ENCODE measurements at places on chromosomes 6 and 20. TPM values are rescaled to one million over a fixed set of nuclear protein-coding genes. Genes with fewer than 3 reads are reported as not detected.
A peak's percentile ranks its signal among the peaks of the same experiment; 100 is the strongest.

The HCK gene
- 0.22 TPM for total RNA-seq

- H3K4me3 ChIP-seq, result no peak overlapping the region
- no peak overlapping the region for H3K27ac ChIP-seq
- H3K27me3 ChIP-seq, result no peaks in the 10 kb centered on the region
- no peak for DNase-seq
Observed at GRCh38 chr6:122657601-122658000, 47.4 kb downstream of the PKIB start.

The TFAP2B gene
- not detected for total RNA-seq

The OPRL1 gene
- total RNA-seq, result 0.16 TPM

GRCh38 chr6:11215773-11216172 is 16.7 kb downstream of the NEDD9 start:
- no peak for DNase-seq
- H3K27ac ChIP-seq, result peak overlapping the region; percentile 28
- H3K4me3 ChIP-seq, result no peak overlapping the region
- peaks cover 73% of the 10 kb centered on the region for H3K36me3 ChIP-seq
- H3K4me1 ChIP-seq, result peaks cover 82% of the 10 kb centered on the region

The XKR7 gene
- total RNA-seq, result not detected

- peaks cover 13% of the 10 kb centered on the region for H3K27me3 ChIP-seq
- no peak for DNase-seq
- no peaks in the 10 kb centered on the region for H3K36me3 ChIP-seq
- no peak overlapping the region for H3K4me3 ChIP-seq
Observed at GRCh38 chr6:166104872-166105271, 62.8 kb downstream of the TBXT start.

The WDR27 gene
- total RNA-seq, result 20.1 TPM
